ENCODE measurements at places on chromosomes 6 and 20. TPM values are rescaled to one million over a fixed set of nuclear protein-coding genes. Genes with fewer than 3 reads are reported as not detected.

RIMS4 gene
- 0.24 TPM for total RNA-seq

- peaks cover 36% of the 10 kb centered on the region for H3K4me1 ChIP-seq
- peak overlapping the region; percentile 73 for H3K27ac ChIP-seq
- DNase-seq: peak; percentile 68
These were observed 129.1 kb downstream of the PREX1 start for GRCh38 chr20:48698507-48699267.

OVOL2 gene
- total RNA-seq: not detected

DNA sequence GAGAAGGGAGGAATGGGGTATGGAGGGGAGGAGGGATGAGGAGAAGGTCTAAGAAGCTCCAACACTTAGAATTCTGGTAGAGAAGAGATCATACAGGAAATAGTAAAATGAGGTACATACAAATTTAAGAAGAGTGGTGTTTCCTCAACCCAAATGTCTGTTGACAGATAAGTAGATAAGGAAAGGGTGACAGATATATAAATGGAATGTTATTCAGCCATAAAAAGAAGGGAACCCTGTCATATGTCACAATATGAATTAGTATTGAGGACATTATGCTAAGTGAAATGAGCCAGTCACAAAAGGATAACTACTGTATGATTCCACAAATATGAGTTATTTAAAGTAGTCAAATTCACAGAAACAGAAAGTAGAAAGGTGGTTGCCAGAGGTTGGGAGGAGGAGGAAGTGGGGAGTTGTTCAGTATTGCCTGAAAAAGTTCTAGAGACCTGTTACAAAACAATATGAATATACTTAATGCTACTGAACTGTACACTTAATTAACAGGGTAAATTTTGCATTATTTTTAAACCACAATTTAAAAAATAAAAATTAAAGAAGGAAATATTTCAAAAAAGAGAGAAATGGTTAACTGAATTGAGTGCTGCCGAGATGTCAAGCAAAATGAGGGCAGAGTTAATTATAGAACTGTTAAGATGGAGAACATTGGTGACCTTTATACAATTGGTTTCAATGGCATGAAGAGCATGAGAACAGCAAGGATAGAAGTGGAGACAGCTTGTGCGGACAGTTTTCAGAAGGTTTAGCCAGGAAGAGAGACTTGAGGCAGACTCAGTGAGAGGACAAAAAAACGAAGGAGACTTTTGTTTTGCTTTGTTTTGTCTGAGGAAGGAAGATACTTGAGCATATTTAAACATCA is 47.6 kb upstream of the ADGRF4 start:
- DNase-seq: no peak
- H3K27me3 ChIP-seq: no peaks in the 10 kb centered on the region
- H3K4me1 ChIP-seq: no peaks in the 10 kb centered on the region
- no peak overlapping the region for H3K27ac ChIP-seq

- H3K4me1 ChIP-seq: no peaks in the 10 kb centered on the region
- H3K4me3 ChIP-seq: no peak overlapping the region
- H3K27me3 ChIP-seq: no peaks in the 10 kb centered on the region
These were observed 84.9 kb upstream of the HTR1B start for GRCh38 chr6:77548190-77548589.

DNA sequence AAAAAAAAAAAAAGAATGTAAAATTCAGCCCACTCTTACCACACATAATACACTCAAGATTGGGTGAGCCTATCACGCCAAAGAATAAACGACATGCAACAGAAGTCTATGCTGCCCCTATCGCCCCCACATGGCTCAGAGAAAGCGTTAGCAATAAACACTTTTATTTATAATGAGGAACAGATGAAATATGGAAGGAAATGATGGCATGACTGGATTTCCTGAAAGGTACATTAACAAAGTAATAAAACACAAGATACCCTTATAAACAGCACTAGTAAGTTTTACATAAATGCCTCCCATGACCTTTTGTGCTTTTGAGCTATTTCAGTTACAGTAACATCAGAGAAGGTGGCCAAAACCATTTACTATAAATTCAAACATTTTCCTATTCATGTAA is 71.4 kb upstream of the SCAF8 start:
- no peaks in the 10 kb centered on the region for H3K27me3 ChIP-seq
- peak; percentile 84 for DNase-seq
- no peak overlapping the region for H3K27ac ChIP-seq
- no peak overlapping the region for H3K4me3 ChIP-seq
- no peaks in the 10 kb centered on the region for H3K36me3 ChIP-seq
- peaks cover 14% of the 10 kb centered on the region for H3K4me1 ChIP-seq

DNA sequence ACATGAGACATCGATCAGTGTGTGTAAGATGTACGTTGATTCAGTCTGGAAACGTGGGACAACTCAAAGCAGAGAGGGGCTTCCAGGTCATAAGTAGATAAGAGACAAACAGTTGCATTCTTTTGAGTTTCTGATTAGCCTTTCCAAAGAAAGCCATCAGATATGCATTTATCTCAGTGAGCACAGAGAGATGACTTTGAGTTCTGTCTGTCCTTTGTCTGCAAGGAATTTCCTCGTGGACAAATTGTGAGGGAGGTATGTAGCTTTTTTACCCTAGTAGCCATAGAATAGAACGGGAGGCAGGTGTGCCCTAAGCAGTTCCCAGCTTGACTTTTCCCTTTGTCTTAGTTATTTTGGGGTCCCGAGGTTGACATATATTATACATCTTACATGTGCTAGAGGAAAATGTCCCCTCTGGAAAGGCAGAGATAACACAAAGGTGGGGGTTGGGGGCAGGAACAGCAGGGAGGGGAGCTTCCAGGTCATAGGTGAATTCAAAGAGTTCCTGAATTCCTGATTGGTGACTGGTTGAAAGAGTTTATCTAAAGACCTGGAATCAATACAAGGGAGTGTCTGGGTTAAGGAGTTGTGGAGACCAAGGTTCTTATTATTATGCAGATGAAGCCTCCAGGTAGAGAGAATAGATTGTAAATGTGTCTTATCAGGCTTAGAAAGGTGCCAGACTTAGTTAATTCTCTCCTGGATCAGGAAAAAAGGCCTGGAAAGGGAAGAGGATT is 237.0 kb downstream of the NFATC2 start:
- H3K36me3 ChIP-seq: no peaks in the 10 kb centered on the region
- H3K4me3 ChIP-seq: no peak overlapping the region
- H3K4me1 ChIP-seq: no peaks in the 10 kb centered on the region
- DNase-seq: no peak

PTK6 gene
- not detected for total RNA-seq

GRCh38 chr20:25544734-25545133 is 40.6 kb downstream of the NINL start:
- H3K27me3 ChIP-seq: no peaks in the 10 kb centered on the region
- H3K4me3 ChIP-seq: no peak overlapping the region
- H3K36me3 ChIP-seq: no peaks in the 10 kb centered on the region
- DNase-seq: no peak
- H3K4me1 ChIP-seq: peaks cover 32% of the 10 kb centered on the region

GRCh38 chr20:52017669-52018317 is 173.8 kb downstream of the ZFP64 start:
- no peak for DNase-seq
- no peaks in the 10 kb centered on the region for H3K36me3 ChIP-seq

DNA sequence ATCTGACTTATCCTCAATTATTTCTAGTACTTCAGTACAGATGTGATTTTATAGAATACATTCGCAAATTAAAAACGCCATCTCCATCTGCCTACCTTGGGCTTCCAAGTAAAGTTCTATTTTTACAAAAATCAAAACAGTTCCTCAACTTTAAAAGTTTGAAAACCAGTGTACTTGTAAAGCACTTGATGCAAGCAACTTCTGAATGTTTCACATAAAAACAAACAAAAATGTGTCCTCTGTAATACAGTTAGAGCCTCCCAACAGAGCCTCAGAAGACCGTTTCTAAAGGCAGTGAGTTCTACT is 384 bp upstream of the MANEA start:
- H3K27me3 ChIP-seq: no peaks in the 10 kb centered on the region
- peaks cover 39% of the 10 kb centered on the region for H3K4me1 ChIP-seq
- no peak for DNase-seq

TRPC4AP gene
- 34.6 TPM for total RNA-seq

All from A673 (cell line).